ENCODE measurements at places on chromosomes 6 and 20.

GRCh38 chr6:97668716-97669115, 385.7 kb upstream of the MMS22L start:
- no peak for DNase-seq

- DNase-seq, result no peak
These were observed 9.5 kb upstream of the ADGRG6 start for GRCh38 chr6:142292166-142292924.

DNA sequence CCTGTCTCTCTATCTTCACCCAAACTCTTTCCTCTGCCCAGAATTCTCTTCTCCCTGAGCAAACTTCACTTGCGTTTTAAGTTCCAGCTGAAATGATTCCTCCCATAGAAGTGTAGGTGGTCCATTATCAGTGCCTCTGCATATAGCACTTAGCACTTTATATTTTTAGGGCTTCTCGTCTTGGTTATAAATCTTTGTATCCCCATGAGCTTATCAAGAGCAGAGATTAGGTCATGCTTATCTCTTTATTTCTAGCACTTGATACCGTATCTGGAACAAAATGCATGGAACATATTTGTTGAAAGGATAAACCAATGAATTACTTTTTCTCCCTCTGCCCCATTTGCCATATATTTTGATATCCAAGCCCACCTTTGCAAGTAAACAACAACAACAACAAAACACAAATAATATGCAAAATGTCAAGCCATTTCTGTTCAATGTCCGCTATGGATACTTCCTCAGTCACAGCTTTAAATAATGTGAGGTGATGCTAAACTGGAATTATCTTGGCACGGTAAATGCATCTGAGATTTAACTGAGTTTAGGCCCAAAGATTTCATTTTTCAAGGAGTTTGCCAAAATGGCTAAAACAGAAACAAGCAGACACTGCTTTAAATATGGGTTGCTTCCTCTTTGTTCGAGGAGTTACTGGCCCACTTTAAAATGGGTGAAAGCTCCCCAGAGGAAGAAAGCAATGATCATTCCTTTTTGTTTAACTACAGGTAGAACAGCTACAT, 106.2 kb upstream of the STMND1 start:
- no peak for DNase-seq

DNA sequence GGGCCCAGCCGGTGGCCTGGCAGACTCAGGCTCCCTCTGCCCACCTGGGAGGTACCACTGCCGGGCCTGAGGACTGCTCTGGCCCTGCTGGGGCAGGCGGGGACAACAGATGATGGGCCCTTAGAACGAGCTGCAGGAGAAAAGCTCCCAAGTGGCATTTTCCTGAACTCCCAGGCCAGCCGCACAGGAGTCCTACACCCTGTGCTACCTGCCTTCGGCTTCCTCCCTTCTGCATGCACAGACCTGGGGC, 41.3 kb downstream of the DSTN start:
- no peak for DNase-seq

- no peak for DNase-seq
These were observed 235.2 kb downstream of the ARID1B start for GRCh38 chr6:157012355-157012754.

DNA sequence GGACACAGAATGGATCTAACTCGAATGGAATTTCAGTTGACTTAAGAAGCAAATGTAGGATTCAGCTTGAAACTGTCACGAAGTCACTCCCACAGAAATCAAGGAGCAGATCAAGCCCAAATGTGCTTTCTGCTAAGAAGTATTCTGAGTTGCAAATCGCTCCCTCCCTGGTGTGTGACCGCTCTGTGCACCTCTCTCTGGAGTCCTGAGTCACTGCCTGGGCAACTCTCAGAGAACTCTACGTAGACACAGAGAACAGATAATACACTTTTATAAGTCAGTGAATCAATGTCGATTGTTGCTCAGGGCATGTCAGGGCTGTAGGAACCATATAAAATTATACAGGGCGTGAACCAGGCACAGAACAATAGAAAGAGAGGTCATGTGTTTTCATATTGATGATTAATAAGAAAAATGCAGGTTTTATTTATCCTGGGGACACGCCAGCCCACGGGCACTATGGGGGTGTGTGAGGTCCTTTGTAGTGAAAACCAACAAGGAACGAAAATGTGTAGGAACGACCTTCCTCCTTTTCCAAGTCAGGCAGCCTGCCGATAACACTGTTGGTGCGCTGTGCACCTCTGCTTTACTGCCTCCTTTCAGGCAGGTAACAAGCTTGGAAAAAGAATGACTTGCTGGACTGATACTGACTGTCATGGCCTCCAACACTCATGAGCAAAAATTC, 248.1 kb upstream of the FOXQ1 start:
- DNase-seq, result no peak

DNA sequence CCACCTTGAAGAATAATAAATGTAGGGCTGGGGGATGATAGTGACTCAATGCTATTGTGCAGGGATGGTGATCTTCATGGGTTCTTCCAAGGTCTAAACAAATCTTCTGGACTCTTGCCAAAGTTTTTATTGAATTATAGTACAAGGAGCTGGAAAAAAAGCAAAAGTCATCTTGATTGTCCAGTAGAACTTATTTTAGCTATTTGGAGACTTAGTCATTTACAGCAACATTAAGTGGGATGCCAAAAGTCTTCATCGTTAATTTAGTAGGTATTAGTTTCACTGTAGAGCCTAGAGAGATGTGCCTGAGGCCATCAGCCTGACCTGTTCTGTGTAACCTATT, 212.9 kb upstream of the TBX18 start:
- no peak for DNase-seq

Data from NCI-H1436 treated with DMSO at 0.1 percent for 48 hours (cell line).